Stimulated activated CD4-positive, alpha-beta T cell treated with anti-CD3 and anti-CD28 coated beads, Interleukin-15, amount 100 ng/mL, for 48 hours (primary cell): ENCODE measurements at places on chromosomes 2 and 18.

DNA sequence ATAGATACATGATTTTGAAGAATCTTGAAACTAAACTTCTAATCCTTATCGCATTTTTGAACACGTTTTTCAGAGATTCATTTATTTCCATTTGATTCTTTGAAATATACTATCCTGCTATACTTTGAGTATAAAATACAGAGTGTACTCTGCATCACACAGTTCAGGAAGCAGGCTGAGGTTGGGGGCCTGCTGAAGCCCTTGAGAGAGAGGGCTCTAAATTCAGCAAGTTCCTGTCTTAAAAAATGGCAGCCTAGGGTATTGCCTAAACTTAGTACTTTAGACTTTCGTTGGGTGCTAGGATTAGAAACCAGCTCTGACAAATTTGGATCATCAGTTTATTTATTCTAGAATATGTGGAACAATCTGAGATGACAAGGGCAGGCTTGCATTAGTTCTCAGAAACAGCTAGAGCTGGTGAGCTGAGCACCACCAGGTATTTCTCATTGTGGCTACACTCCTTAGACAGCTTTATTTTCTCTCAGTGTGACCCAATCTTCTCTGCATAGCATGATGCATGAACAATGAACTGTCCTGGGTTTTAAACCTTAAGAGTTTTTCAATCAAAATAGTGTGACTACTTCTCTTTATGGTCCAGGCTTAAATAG, 49.1 kb downstream of the TFPI start:
- no peak for DNase-seq

GRCh38 chr2:210195101-210195852, 24.1 kb upstream of the KANSL1L start:
- no peak for DNase-seq

GRCh38 chr2:177174486-177174885, 38.1 kb upstream of the HNRNPA3 start:
- DNase-seq = no peak

- DNase-seq = no peak
Observed at GRCh38 chr18:48996901-48997463, 46.2 kb upstream of the SMAD7 start.

GRCh38 chr2:71796174-71796593, 342.8 kb downstream of the DYSF start:
- no peak for DNase-seq

GRCh38 chr18:70154591-70155194, 50.8 kb downstream of the RTTN start:
- no peak for DNase-seq

- no peak for DNase-seq
Observed at GRCh38 chr2:134227666-134228065, 26.2 kb upstream of the MGAT5 start.

- DNase-seq = no peak
Observed at GRCh38 chr2:218855305-218856166, 4.1 kb upstream of the WNT6 start.

DNA sequence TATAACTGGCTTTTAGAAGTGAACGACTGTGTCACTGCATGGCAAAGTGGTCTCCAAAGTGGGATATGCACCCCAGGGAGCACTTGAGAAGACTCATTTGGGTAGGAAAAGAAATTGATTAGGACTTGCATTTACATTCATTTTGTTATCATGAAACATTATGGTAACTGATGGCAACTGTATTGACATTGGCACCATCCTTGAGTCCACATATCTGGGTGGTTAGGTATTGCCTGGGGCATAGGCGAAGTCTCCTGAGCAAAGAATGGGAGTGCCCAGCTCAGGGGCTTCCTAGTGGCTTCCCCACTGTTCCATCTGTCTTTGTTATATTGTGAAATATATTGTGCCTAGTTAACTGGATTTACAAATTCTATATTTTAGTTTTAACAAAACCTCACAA, 29.2 kb downstream of the SPATS2L start:
- no peak for DNase-seq

GRCh38 chr2:156322686-156323231, 9.8 kb downstream of the NR4A2 start:
- no peak for DNase-seq

DNA sequence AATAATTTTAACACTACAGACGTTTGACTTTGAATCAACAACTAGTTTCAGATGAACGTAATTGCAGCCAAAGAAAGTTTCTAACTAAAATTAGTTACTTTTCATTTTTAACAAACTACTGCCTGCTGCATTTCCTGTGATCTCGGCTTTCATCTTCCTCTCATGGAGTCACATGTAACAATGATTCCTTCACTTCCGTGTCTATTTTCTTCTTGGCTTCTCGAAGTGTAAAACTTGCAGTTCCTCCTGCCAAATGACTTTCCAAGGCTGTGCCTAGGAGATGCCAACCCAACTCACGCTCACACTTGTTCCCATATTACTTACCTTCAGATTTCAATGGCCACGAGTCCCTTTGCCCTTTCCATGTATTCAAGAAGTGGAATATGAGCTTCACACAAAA, 1406.3 kb upstream of the CELF4 start:
- DNase-seq = no peak

DNA sequence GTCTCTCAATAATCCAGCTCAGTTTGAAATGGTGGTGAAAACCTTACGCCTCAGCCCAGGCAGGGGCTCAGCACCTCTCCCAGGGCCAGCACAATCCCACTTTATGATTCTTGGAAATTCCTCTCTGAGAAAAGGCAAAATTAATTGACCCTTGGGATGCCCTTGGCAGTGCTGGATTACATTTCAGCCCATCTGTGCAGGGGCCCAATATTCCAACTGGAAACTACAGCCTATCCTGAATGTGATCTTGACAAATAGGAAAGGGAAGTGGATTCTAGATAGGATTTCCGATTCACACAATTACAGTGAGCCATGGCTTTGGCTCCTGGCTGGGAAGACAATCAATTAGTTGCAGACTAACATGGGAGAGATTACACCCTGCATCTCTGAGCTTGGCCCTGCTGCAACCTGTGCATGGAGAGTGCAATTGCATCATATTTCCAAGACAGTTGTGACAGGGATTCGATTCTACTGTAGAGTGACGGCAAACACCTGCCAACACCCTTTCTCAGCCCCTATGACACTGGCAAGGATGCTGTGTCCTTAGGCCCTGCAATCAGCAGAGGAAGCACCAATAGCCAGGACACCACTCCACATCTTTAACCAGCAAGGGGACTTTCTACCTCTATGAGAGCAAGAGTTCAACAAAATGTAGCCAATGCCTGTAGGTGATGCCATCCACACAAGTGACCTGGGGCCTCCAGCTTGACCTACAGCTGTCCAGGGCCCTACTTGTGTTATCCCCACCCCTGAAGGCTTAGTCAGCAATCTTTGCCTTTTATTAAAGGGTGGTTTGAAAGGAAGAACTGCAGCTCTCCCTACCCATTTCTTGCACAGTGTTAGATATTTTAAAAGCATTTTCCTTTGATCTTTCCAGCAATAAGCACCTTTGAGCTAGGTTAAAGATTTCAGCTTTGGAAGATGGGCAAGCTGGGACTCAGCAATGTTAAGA, 187.2 kb upstream of the HS6ST1 start:
- no peak for DNase-seq

- DNase-seq = no peak
Observed at GRCh38 chr18:56910237-56910636, 236.7 kb upstream of the BOD1L2 start.

DNA sequence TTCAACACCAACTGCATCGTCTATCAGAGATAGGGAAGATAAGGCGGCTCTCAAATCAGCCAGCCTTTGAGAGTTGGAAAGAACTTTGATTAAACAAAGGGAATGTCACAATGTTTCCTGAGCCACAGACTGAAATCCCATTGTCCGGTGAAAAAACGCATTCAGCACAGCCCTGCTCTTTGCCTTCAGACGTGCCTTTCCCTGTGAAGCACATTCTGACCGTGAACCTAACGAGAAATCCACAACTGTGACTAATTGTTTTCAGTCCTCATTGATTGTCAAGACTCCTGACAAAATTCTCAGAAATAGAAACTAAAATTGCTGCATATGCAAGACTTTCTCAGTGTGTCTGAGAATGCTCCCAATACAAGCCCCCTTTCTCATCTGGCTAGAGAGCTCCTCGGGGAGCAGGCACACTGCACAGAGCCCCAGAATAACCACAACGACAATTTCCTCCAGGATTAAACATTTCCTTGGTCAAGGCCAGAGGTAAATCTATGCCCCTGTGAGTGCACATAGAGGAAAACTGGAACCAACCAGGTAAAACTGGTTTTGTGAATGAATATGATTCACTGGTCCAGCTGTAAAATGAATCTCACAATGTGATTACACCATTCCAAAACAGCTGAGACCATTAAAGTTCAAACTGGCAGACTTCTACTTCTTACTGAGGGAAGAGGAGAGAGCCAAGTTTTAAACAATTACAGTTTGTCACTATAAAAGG, 561.9 kb upstream of the ID2 start:
- DNase-seq = no peak

- peak; percentile 3 for DNase-seq
Observed at GRCh38 chr2:179410552-179411356, 146.1 kb upstream of the SESTD1 start.

GRCh38 chr2:235908826-235909225, 259.4 kb downstream of the GBX2 start:
- DNase-seq = no peak

GRCh38 chr2:227617316-227618230, at the start of gene SCYGR4:
SCYGR4 (plus strand) TSS chr2:227617498; CDS start chr2:227617498, 0 bp downstream.
- DNase-seq = no peak

GRCh38 chr2:231110551-231110950, 14.3 kb downstream of the HTR2B start:
- DNase-seq = no peak

- DNase-seq = no peak
Observed at GRCh38 chr2:189137519-189137918, 42.0 kb downstream of the COL5A2 start.

DNA sequence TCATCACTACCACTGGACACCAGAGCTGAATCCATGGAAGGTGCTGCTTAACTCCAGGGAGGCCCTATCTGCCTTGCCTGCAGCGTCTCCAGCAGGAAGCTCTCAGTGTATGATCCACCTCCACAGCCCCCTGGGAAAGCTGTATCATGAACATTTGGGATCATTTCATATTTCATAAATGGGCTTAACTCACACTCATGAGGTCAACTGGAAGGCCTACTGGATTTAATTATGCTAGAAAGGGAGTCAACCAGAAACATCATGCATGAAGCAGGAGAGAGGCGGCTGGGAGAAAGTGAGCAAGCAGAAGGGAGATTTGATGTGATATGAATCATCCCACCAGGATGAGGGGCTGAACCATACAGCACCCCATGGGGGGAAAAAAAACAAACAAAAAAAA, 537.7 kb downstream of the TNS1 start:
- DNase-seq = no peak

DNA sequence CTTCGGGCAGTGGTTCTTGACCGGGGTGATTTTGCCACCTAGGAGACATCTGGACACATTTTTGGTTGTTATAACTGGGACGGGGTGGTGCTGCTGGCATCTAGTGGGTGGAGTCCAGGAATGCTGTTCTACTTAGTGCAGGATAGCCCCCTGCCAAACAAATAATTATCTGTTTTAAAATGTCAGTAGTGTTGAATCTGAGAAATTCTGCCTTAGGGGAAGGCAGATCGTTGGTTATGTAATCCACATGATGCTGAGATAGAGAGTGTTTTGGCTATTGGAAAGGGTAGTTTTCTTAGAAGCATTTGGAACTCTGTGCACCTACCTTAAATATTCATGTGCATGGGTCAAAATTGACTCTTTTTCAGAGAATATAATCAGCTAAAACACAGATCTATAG, 199.0 kb downstream of the TPGS2 start:
- no peak for DNase-seq

GRCh38 chr2:4553241-4553640, 849.9 kb downstream of the DCDC2C start:
- DNase-seq = no peak

- DNase-seq = no peak
Observed at GRCh38 chr18:32754508-32755263, 18.1 kb downstream of the KLHL14 start.

- DNase-seq = peak; percentile 14
Observed at GRCh38 chr2:61537277-61537949, 743 bp downstream of the XPO1 start.

- peak; percentile 8 for DNase-seq
Observed at GRCh38 chr2:64750001-64750816, 96.5 kb upstream of the SERTAD2 start.

- no peak for DNase-seq
Observed at GRCh38 chr18:32349728-32350395, 120.8 kb downstream of the GAREM1 start.

GRCh38 chr2:101311696-101312017, 3.2 kb upstream of the RNF149 start:
- no peak for DNase-seq

- no peak for DNase-seq
Observed at GRCh38 chr2:219417374-219417773, 803 bp upstream of the DES start.

DNA sequence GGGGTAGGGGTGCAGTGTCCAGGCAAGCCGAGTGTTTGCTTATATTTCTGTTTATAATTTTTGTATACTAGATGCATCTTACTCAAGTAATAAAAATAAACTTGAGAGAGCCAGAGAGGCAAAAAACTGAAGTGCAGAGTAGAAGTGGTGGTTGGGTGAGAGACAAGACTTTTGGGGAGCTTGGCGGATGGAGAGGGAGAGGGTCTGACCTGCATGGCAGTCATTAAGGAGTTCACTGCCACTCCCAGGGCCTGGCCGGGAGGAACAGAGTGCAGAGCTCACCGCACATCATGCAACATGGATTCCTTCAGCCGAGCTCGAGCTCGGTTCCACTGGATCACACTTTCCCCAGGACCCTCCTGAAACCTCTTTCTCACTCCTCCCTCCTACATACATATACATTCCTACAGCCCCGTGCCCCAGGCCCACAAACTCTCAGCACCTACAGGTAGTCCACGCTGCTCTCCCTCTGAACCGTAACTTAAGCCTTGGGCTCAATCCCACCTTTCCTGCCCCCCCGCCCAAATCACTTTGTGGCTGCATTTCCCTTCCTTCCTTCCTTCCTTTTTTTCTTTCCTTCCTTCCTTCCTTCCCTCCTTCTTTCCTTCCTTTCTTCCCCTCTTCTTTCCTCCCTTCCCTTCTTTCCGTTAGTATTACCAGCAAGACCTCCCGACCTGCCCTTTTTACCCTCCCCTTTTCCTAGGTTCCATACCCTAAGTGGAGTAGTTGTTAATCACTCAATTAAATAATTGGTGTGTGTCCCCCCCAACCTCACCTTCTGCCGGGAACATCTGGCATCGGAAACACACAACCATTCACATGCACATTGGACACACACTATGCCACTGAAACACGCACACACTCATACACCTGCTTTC, 37.1 kb upstream of the ATP6V1B1 start:
- no peak for DNase-seq
